Activated T-helper 9 cell treated with anti-CD3 and anti-CD28 coated beads, Interleukin-2, amount 50 U/mL, for 16 hours (primary cell): ENCODE measurements at places on chromosomes 6 and 20.
A peak's percentile ranks its signal among the peaks of the same experiment; 100 is the strongest.

DNA sequence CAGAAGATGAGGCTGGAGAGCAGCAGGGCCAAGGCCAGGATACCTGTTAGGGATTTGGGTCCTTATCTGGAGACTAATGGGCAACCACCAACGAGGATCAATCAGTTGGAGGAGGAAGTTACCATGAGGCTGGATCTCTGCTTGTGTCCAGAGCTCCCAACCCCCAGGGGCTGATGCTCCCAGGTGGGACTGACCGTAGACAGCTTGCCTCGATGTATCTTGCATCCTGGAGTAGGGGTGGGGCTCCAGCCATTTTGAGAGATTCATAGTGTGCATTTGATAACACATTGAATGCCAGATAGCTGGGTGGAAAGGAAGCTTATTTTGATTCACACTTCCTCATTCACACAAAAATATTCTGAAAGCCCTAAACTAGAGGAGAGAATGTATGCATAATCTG is 4.6 kb upstream of the RFPL4B start:
- no peak for DNase-seq

DNA sequence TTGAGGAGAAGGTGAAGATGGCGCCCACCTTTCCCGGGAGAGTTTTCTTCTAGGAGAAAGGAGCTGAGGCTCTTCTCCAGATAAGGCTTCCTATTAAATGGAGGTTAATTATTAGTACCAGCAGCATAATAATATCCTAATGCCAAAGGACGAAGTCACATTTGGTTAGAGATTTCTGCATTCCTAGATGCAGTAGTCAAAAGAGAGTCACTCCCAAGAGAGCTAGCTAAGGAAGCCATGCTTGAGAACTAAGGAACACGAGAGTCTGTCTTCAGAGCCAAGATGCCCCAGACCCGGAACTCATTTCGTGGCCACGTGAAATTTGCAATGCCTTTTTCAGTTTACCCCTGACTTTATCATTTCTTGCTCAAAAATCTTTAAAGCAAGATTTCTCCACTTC is 132.7 kb downstream of the TSHZ2 start:
- DNase-seq, result no peak

DNA sequence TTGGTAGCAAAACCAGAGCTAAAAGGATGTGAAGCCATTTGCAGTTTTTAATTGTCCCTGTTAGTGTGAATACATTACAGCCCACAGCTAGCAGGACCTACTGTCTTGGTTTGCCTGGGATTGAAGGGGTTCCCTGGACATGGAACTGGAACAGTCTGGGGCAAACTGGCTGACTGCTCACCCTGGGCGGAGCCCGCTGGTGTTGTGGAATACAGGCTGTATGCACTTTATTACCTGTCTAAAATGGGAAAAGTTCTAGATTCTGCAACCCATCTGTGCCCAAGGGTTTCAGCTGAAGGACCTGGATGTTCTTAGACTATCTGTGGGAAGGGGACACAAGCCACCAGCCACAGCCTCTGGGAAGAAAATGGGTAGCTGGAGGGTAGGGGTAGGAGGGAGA is 12.2 kb upstream of the CDKN1A start:
- no peak for DNase-seq

- DNase-seq, result no peak
Measured at GRCh38 chr20:3727401-3728021, 5.0 kb upstream of the HSPA12B start.

DNA sequence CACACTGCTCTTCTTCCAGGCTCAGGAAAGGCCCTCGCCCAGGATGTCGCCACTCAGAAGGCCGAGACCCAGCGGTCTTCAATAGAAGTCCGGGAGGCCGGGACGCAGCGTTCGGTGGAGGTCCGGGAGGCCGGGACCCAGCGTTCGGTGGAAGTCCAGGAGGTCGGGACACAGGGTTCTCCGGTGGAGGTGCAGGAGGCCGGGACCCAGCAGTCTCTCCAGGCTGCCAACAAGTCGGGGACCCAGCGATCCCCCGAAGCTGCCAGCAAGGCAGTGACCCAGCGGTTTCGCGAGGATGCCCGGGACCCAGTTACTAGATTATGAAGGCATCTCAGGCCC is 1.0 kb downstream of the KHDC3L start:
- no peak for DNase-seq

- no peak for DNase-seq
Measured at GRCh38 chr6:74731204-74731603, 474.6 kb downstream of the COL12A1 start.

DNA sequence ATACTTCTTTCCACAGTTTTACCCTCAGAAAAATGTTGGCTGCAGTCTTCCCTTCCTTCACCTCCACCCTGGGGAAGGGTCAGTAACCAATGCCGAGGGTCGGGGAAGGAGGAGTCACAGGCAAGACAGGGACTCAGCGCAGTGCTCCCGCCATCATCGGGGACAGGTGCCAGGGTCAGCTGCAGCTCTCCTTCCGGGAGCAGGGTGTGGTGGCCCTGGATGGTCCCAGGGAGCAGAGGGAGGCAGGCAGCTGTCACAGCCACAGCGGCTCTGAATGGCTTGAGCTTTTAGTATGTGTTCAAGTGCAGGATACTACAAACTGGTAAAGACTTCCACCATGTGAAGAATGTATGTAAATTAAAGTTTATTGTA is 26.0 kb upstream of the PI16 start:
- DNase-seq, result no peak

DNA sequence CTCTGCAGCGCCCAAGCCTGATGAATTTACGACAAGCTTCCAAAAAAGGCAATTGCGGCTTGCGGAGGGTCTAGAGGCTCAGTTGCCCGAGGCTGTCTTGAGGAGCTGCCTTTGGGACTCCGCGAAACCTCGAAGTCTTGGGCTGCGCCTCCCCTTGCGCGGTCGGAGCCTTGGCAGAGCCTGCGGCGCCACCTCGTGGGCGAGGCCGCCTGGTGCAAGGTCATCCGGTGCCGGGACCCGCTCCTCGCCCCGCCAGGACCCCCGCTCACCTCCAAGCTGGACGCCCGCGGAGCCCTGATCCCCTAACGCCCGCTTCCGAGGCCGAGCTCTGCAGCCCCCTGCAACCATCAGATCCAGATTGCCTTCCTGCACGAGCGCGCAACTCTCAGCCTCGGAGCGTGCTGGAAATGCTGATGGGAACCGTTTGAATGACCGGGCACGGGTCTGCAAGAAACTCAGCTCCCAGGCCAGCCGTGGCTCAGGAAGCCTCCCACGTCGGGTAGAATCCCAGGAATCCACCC is 14.9 kb upstream of the FAM210B start:
- DNase-seq, result peak; percentile 5

- no peak for DNase-seq
Measured at GRCh38 chr6:102717252-102717651, 1323.7 kb downstream of the GRIK2 start.

- no peak for DNase-seq
Measured at GRCh38 chr6:73768558-73768957, 72.6 kb downstream of the CD109 start.

- DNase-seq, result no peak
Measured at GRCh38 chr6:165545806-165546205, 117.2 kb downstream of the PDE10A start.

GRCh38 chr20:45935416-45936046 is 1.0 kb downstream of the PCIF1 start:
- no peak for DNase-seq

DNA sequence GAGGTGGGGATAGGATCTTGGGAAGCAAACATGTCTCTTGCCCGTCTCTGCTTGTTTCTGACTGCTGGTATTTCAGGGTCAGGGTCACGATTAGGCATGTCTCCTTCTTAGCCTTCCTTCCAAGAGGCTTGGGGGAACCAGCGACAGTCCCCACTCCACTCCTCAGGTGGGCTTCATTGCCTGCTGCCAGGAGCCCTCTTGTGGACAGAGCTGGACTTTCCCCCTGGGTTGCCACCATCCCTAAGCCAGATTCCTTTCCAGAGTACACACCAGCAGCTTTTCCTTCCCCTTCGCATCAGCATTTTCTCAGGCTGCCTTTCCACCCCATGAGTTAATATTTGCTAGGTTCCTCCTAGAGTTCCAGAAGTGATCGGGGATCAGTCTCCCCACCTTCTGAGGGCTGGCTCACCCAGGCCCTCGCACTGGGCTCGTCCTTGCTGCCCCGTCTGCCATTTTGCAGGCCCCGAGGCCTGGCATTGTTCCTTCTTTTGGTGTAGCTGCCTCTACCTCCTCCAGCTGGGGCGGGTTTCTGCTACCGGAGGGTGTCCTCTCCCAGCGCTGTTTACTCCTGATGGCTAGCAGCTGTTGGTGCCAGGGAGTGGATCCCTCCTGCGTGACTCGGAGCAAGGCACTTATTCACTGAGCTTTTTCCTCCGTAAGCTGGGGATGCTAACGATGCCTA is 8.8 kb upstream of the C20orf144 start:
- DNase-seq, result no peak

DNA sequence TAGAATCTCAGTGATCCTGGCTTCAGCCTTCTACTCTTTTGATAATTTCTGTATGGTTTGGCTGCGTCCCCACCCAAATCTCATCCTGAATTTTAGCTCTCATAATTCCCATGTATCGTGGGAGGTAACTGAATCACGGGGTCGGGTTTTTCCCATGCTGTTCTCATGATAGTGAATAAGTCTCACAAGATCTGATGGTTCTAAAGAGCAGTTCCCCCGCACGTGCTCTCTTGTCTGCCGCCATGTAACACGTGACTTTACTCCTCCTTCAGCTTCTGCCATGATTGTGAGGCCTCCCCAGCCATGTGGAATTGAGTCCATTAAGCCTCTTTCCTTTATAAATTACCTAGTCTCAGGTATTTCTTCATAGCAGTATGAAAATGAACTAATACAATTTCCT is 507.2 kb downstream of the CDH26 start:
- no peak for DNase-seq

DNA sequence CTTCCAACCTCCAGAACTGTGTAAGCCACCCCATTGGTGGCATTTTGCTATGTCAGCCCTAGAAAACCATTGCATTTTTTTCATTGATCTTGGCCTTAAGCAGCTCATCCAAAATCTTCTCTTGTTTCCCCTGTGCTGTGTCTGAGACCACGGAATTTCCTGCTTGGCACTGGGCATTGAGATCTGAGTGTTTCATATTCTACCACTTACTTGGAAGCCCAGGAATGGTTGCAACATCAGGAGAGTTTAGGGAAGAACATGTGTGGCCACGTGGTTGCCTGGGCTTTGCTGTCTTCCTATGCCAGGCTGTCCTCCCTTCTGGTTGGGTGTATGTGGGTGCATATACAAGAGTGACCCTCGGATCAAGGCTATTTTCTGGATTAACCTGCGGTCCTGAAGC is 139.3 kb upstream of the PMEPA1 start:
- no peak for DNase-seq

GRCh38 chr6:40988634-40989033 is 50.4 kb downstream of the UNC5CL start:
- no peak for DNase-seq

- no peak for DNase-seq
Measured at GRCh38 chr20:18496042-18496441, 983 bp downstream of the RBBP9 start.

DNA sequence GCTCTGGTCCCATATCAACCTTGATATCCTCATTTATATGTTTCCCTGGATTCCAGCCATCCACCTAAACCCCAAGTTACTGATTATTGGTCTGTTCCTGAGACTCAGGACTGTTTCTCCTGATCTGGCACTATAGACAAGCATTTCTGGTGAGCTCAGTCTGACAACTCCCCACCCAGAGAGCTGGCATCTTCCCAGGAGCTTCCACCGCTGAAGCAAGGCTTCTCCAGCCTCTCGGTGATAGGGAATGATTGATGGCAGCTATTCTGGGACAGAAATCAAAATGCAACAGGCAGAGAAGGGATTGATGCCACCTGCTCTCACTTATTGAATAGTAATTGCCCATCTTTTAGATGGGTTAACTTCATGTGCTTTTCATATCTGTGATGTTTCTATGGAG is 169.7 kb upstream of the GGTLC1 start:
- DNase-seq, result no peak

DNA sequence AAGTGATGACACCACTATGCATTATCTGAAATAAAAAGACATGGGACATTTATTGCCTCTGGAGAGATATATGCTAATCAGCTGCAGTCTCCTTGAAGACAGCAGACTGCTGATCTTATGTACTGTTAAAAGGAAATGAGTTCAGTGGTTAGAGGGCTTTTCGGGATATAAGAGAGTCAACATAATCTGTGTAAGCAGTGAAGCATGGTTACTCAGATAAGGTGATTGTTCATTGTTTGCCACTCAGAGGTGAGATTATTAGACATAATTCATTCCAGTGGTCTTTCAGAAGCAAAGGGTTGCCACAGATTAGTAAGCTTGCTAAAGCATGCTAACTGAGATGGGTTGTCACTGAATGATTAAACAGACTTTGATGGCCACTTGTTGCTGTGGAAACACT is 1450.7 kb upstream of the ADGRB3 start:
- no peak for DNase-seq

DNA sequence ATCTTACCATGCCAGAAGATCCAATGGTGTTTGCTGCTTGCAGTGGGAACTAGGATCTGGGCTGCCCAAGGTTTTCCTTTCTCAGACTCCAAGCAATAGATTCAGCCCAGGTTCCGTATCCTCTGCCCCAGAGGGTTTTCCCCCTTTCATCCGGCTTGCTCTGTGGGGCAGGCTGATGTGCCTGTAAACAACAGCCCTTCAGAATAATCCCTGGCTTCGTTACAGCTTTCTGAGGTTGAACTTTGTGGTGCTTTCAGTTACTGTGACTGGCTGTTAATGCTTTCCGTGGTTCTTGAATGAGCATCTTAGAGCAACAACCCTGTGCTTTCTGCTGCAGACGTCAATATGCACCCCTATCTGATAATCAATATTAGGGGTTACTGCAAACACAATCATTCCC is 400.4 kb downstream of the BTBD3 start:
- no peak for DNase-seq

DNA sequence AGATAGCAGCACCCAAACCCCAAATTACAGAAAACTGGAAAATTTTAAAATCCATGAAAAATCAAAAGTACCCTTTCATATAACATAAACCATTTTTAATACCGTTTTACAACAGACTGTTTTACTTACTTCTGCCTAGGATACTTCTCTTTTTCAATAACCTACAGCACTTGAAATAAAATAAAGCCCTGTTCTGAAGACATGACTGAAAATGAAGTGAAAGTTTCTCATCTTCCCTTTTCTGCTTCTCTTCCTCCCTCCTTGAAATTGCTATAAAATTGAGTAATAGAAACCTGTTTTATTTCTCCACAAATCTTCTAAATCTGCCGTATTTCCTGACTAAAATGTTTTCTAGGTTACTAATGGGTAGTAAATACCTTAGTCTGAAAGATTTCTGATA is 20.3 kb downstream of the MMS22L start:
- no peak for DNase-seq
